T-helper 1 cell (primary cell): ENCODE measurements at places on chromosomes 2 and 18.

- no peak for DNase-seq
Observed at GRCh38 chr2:31812051-31812798, 198.6 kb downstream of the MEMO1 start.

DNA sequence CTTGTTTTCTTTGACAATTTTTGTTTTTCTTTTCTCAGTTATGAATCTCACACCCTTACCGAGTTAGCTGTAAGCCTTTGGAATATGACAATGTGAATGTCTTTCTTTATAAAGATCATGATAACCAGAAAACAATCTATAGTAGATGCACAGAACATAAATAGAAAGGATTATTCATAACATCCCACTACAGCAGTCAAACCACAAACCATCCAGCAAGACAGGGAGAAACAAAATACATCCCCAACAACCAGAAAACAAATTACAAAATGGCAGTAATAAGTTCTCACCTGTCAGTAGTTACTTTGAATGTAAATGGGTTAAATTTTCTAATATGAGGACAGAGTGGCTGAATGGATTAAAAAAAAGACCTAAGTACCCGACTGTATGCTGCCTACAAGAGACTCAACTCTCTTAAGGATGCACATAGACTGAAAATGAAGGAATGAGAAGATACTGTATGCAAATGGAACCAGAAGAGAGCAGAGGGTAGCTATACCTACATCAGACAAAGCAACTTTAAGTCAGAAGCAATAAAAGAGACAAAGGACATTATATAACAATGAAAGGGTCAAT is 124.6 kb downstream of the ZNF532 start:
- DNase-seq: no peak

DNA sequence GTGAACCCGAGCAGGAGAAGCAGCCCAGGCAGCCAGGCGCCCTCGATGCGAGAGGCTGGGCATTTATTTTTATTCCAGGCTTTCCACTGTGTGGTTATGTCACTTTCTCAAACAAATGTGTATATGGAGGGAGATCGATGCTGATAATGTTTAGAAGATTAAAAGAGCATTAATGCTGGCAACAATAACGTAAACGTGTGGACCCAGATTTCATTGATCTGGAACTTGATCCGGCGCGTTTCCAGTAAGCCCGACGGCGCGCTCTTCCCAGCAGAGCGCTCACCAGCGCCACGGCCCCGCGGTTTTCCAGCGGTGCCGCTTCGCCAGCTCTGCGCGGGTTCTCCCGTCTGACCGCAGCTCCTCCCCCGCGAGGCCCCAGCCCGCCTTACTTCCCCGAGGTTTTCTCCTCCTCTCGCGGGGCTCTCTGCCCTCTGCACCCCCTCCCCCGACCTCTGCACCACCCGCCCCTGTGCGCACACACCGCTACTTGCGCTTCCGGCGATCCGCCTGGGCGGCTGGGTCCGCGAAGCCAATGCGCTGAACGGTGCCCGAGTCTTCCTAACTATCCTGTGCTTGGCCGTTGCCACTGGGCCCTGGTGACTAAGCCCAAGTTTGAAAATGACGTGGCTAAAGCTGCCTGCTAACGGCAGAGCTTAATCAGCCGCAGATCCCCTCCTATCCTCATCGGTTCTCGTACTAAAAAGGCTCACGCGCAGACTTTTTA is 6.1 kb downstream of the ONECUT2 start:
- DNase-seq: no peak

- DNase-seq: no peak
Observed at GRCh38 chr2:15218423-15219086, 342.6 kb downstream of the NBAS start.

GRCh38 chr2:181754105-181754504 is 73.8 kb upstream of the NEUROD1 start:
- DNase-seq: no peak

GRCh38 chr2:207202645-207203044 is 36.9 kb upstream of the KLF7 start:
- no peak for DNase-seq

- no peak for DNase-seq
Observed at GRCh38 chr18:52510139-52510538, 170.1 kb downstream of the DCC start.

DNA sequence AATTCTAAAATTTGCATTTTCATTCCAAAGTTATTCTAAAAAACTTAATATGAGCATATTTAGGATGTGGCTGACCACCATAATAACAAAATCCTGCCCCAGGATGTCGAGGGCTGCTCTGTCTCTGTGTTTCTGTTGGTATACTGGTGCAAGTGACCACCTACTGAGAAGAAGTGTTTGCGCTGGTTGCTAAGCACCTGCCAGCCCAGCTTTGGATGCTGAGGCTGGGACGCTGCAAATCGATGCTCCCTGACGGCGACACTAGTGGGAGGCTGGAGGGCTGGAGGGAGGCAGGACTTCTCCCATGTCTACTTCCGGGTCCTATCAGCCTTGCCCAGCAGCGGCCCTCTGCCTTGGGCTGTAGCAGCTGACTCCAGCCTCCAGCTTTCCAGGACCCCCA is 45.0 kb downstream of the LAMA1 start:
- no peak for DNase-seq

GRCh38 chr2:102137138-102137537 is 5.4 kb upstream of the IL1R1 start:
- no peak for DNase-seq

DNA sequence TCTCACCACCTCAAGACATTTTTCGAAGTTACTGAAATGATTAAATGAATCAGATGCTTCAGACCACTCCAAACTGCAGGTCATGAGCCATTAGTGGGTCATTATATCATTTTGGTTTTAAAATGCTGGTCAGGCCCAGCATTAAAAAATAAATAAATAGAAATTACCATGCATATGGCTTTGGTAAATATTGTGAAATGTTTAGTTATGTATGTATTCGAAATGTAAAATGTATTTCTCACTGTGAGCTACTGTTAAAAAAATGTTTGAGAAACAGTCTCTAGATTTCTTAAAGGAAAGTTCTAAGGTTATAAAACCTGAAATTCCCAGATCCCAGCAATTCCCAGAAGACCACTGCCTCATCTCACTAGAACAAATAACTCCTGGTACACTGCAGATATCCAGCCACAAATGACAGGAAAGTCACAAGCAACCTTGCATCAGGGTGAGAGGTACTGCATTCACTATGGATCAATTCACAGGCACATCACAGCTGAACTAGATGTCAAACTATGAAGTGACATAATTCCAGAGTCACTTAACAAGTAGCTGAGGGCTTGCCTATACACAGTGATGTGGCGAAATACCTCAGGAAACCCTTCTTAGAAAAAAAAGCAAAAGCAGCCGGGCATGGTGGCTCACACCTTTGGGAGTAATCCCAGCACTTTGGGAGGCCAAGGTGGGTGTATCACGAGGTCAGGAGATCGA is 46.6 kb downstream of the FAM228A start:
- no peak for DNase-seq

- DNase-seq: no peak
Observed at GRCh38 chr2:18959952-18960717, 370.8 kb upstream of the NT5C1B start.

DNA sequence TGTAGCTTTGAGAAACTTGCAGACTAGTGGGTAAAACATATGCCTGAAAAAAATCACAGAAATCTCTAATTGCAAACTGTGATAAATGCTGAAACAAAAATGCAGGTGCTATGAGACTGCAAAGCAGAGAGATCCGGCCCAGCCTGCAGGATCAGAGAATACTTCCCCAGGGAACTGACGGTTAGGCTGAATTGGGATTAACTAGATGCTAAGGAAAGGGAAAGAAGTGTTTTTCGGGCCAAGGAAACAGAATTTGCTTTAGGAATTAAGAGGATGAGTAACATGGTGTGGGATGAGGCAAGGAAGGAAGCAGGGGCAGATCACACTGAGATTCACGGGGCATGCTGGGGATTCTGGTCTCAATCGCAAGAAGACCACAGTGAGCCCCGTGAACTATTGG is 71.5 kb downstream of the OSBPL6 start:
- DNase-seq: no peak

DNA sequence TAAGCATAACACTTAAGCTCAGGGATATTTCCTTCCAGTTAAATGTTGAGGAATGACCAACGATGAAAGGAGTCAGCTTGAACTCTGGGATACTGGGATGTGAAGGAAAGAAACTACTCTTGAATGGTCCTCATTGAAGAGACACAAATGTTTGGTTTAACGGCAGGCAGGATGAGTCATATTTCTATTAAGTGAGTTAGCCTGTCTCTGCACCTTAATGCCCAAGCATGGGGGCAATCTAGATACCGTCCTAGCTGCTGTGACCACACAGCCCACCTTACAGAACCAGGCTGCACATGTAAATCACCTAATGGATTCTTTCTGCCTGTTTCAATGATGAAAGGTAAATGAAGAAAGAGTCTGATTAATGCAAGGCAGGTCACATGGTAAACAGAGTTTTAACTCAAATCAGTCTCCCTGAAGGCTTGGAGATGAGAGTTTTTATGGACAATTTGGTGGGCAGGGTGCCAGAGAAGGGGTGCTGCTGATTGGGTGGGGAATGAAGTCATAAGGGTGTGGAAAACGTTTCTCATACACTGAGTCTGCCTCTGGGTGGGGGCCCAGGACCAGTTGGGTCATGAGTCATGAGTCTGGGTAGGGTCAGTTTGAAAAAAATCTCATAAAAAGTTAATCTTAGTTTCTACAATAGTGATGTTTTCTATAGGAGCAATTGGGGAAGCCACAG is 144.6 kb upstream of the MMADHC start:
- DNase-seq: no peak

DNA sequence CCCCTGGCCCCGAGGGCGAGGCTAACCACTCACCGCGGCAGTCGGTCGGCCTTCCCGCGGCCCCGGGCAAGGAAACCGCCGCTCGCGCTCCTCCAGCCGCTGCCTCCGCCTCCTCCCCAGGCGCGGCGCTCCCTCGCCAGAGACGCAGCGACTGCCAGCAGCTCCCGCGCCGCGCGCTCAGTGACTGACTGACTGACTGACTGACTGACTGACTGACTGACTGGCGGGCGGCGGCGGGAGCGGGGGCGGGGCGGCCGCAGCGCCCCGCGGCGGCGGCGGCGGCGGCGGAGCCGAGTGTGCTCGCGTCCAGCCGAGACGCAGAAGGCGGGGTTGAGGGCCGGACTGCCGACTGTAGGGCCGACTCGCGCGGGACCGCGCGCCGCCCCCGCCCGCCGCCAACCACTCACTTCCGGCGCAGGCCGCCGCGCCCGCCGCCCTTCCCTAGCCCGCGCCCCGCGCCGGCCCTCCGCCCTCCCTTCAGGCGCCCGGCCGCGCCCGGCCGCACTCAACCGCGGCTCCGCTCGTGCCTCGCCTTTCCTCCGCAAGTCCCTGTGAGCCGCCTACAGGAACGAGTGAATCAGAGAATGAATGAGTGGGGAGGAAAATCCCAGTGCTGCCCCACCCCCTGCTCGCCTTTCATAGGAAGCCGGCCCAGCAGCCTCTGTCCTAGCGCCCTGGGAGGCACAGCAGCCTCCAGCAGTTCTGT is at the start of gene RAPH1:
Gene RAPH1, minus strand, starts transcription at position 224 of the 706 bp plus-strand sequence. CDS start 39,948 bp downstream, outside the sequence.
- peak; percentile 29 for DNase-seq

GRCh38 chr2:27131429-27131828 is 3.0 kb downstream of the PREB start:
- DNase-seq: no peak

DNA sequence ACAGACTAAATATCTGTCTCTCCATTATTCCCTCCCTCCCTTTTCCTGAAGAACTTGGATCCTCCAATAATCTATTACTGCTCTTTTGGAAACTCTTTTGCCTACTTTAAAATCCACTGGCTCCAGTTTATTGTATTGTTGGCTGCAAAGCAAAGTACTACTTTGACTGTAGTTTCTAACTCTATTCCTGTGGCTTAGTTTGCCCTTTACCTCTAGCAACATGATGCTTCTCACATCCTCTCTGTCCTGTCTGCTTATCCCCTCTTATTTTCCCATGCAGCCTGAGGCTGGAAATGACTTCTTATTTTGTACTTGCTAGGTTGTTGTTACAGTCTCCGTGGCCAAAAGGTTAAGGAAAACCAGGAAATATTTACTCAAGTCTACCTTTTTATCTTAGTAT is 26.8 kb downstream of the PDK1 start:
- no peak for DNase-seq

- no peak for DNase-seq
Observed at GRCh38 chr2:33214857-33215256, 261.6 kb upstream of the RASGRP3 start.

DNA sequence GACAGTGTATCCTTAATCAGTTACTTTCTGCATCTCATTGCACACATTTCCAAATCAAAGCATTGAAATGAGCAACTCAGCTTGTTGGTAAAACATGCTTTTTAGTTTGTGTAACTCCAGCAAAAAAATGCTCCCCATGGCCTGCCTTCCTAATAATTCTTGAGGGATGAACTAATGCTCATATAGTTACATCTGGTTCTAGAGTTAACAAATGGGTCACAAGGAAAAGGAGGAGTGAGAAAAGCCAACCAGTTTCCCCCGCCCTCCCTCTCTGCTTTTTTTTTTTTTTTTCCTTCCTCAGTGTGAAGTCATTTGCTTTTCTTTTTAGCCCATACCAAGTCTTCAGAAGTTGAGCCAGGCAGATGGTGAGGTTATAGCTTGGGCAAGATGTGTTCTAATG is 231.7 kb downstream of the MTX2 start:
- DNase-seq: no peak

DNA sequence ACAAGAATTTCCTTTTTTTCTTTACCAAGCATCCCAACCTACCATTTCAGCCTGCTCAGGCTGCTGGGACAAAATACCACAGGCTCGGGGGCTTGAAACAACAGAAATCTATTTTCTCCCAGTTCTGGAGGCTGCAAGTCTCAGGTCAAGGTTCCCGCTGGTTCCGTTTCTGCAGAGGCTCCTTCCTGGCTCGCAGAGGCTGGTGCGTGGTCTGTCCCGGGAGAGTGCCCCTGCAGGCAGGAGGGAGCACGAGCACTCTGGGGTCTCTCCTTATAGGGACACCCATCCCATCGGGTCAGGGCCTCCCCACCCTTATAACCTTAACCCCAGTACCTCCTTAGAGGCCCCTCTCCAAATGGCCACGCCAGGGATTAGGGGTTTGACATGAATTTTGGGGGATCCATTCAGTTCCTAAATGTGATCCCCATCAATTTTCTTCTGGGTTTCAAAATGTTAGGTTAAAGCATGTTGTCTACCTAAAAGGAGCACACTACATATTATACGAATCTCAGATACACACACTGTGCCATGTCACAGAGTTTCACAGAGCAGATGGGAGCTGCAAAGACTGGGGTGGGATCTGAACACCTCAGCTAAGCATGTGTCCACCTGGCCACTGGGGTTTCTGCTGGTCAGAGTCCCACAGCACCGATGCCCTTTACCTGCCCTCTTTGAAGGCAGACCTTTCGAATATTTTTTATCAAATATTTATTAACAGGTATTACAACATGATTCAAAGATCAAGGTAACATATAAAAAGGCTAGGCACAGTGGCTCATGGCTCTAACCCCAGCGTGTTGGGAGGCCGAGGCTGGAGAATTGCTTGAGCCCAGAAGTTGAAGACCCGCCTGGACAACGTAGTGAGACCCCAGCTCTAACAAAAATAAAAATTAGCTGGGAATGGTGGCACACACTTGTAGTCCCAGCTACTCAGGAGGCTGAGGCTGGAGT is 17.6 kb upstream of the ADI1 start:
- no peak for DNase-seq
